WTC11 (cell line): ENCODE measurements at places on chromosomes 6 and 20. TPM values are rescaled to one million over a fixed set of nuclear protein-coding genes. Genes with fewer than 3 reads are reported as not detected.

Gene BCAS1
- total RNA-seq: 0.11 to 0.25 TPM (median 0.18 TPM) in 3 replicates

GRCh38 chr20:10902174-10902573 is 228.4 kb upstream of the JAG1 start:
- no peak overlapping the region for H3K27ac ChIP-seq
- no peak overlapping the region for H3K4me3 ChIP-seq
- no peak for DNase-seq
- no peaks in the 10 kb centered on the region for H3K27me3 ChIP-seq

- H3K27me3 ChIP-seq: no peaks in the 10 kb centered on the region
- H3K4me3 ChIP-seq: no peak overlapping the region
- no peak for DNase-seq
- no peaks in the 10 kb centered on the region for H3K36me3 ChIP-seq
- H3K27ac ChIP-seq: no peak overlapping the region
These were observed 102.5 kb downstream of the EYA2 start for GRCh38 chr20:46997187-46997586.

DNA sequence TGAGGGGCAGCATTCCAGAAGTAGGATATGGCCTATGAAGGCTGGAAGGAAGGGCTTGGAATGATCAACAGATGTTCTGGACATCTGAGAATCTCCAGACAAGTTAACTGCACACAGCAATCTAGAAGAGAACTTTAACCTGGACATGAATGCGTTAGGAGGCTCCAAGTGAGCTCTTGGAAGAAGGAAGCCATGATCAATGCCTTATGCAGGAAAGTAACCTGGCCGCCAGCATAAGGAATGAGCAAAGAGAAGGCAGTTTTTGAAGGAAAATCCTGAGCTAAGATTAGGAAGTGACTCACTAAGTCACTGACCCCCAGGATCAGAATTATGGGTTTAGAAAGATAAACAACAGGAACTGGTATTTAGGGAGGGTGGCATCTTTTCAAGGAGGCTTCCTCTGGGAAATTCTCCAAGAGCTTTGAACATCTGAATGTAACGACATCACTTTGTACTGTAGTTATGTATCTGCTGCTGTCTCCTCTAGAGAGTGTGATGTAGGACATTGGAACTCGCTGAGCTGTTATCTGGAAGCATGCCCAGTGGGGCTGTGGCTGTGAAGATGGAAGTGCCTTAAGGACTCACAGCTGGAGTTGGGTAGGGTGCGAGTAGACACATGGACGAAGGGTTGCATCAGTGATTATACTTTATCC is 236.8 kb downstream of the PACRG start:
- H3K27me3 ChIP-seq: no peaks in the 10 kb centered on the region; the same call in 1 of the 2 replicates
- no peak for DNase-seq
- no peak overlapping the region for H3K27ac ChIP-seq
- H3K4me1 ChIP-seq: no peaks in the 10 kb centered on the region
- H3K36me3 ChIP-seq: peaks cover 9% of the 10 kb centered on the region

GRCh38 chr20:46810448-46811223 is 84.0 kb upstream of the EYA2 start:
- DNase-seq: no peak
- peaks cover 7% of the 10 kb centered on the region for H3K27me3 ChIP-seq
- no peak overlapping the region for H3K27ac ChIP-seq
- H3K36me3 ChIP-seq: no peaks in the 10 kb centered on the region
